ENCODE measurements at places on chromosomes 13 and 19. TPM values are rescaled to one million over a fixed set of nuclear protein-coding genes. Genes with fewer than 3 reads are reported as not detected.

Gene PSG4
- 0.30 TPM for total RNA-seq

Gene RGL3
- total RNA-seq = not detected

Gene LILRA1
- total RNA-seq = not detected

Gene ZNF439
- 8.9 TPM for total RNA-seq

Gene OR7D4
- total RNA-seq = not detected

Gene FXYD3
- not detected for total RNA-seq

Data from smooth muscle cell of the umbilical artery (primary cell).